ENCODE measurements at places on chromosomes 7 and 10.

DNA sequence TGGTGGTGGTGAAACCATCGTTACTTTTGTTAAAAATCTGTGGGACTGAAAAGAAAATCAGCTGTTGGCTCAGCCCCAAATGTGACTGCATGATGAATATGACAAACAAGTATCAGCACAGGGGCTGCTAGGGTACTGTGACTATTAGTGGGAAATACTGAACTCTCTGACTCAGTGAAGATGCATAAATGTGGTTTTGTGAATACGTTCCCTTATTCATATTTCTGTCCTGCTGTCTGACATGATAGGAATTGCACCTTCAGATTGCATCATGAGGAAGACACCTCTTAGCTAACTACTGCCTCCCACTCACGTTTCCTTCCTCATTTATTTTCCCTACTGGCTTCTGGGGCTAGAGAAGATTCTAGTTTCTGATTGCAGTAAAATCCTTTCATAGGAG is 1.4 kb downstream of the CLEC5A start:
- DNase-seq = no peak

DNA sequence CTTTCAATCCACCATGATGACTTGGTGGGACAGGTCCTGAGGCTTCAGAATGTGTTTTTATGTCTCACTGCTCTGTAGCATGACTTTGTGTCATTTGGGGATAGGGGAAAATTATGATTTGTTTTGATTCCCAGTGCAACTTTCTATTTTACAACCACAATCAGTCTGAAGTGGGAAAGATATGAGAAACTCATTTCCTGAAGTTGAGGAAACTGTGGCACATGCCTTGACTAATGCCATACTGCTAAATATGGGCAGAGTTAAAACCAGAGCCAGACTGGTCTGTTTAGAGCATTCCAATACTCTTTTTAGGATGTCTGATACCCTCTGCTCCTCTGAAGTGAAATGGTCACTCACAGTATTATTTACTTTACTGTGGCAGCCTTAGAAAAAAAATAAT is 307.7 kb downstream of the ADRA2A start:
- DNase-seq = no peak

DNA sequence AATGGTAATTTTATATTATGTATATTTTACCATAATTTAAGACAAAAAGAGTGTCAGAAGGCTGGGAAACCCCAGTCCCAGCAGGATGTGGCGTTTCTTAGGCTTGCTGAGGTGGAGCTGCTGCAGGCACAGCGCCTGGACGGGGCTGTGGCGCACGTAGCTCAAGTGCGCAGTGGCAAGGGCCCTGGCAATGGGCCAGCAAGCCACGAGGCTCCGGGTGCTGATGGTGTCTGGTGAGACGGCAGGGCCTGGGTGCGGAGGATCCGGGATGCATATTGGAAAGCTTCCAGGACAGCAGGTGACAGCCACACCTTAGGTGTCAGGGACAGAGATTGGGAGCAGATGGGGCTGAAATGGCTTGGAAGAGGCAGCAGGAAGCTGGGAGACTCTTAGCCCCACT is 37.2 kb downstream of the CLEC2L start:
- DNase-seq = no peak

DNA sequence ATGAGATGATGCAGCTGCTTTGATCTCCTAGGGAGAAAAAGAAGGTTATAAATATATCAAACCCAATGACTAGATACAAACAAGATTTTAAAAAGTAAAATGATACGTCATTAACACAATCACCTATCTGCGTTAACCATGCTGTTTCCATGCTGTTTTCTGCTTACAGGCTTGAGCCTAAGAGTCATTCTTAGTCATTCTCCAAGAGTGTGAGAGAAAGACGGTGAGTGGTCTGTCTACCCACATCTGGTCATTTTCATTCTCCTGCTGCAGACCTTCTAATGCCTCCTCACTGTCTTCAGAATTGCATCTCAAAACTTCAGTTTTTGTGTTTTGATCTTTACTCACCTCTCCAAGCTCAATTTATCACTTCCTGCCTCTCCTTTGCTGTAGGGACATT is 98.0 kb upstream of the ELMO1 start:
- DNase-seq = no peak

- no peak for DNase-seq
Observed at GRCh38 chr10:131571346-131571745, 259.8 kb upstream of the TCERG1L start.
